Omental fat pad (tissue), 4 donors: ENCODE measurements at places on chromosomes 4 and X. TPM values are rescaled to one million over a fixed set of nuclear protein-coding genes. Genes with fewer than 3 reads are reported as not detected.

Gene NIPAL1
- 1.1 TPM for total RNA-seq

Gene SLITRK2
- 0.48 TPM for total RNA-seq

Gene MAPK10
- 51.3 TPM for total RNA-seq

Gene HGFAC
- total RNA-seq: not detected

Gene IL15
- 14.2 TPM for total RNA-seq

Gene GPR50
- not detected for total RNA-seq

Gene SLC26A1
- total RNA-seq: not detected

Gene KLHL13
- 2.2 TPM for total RNA-seq

Gene SHROOM3
- 2.4 TPM for total RNA-seq

Gene RPL9
- 3,983 TPM for total RNA-seq

Gene ZAR1
- total RNA-seq: not detected

Gene ADH7
- not detected for total RNA-seq

Gene ZDHHC15
- total RNA-seq: 0.84 TPM

Gene NUDT10
- total RNA-seq: 0.88 TPM

Gene HSD17B13
- total RNA-seq: 0.65 TPM

Gene SSX4B
- not detected for total RNA-seq

Gene LAGE3
- total RNA-seq: 21.5 TPM

Gene PALLD
- total RNA-seq: 58.5 TPM
